ENCODE measurements at places on chromosomes 3 and 15.

- peak; percentile 59 for ATAC-seq
These were observed 303.4 kb upstream of the ROPN1 start for GRCh38 chr3:124295362-124295761.

DNA sequence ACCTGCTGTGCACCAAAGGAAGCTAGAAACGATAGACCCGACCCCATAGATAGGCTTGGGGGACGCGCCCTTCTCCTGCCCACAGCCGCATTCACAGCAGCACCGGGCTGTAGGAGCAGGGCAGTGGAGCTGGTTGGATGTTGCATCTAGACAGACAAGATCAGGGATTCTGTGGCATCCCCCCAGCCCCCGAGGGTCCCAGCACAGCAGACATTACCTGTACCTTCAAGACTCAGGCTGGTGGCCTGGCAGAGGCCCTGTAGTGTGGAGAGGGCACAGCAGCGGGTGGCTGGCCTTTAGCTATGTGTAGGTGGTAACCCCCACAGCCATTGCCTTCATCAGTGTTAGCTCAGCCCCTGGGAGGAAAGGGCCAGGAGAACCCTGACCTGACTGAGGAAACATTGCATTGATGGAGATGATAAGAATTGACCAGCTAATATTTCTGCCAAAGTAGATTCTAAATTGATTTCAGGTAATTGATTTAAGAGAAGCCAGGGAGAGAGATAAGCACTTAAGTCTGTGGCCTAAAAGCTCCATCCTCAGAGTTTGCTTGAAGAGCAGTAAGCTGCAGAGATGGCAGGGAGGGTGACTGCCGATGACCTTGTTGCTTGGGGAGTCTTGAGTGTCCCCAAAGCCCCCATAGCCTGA, 269.4 kb downstream of the TLE3 start:
- ATAC-seq, result no peak

DNA sequence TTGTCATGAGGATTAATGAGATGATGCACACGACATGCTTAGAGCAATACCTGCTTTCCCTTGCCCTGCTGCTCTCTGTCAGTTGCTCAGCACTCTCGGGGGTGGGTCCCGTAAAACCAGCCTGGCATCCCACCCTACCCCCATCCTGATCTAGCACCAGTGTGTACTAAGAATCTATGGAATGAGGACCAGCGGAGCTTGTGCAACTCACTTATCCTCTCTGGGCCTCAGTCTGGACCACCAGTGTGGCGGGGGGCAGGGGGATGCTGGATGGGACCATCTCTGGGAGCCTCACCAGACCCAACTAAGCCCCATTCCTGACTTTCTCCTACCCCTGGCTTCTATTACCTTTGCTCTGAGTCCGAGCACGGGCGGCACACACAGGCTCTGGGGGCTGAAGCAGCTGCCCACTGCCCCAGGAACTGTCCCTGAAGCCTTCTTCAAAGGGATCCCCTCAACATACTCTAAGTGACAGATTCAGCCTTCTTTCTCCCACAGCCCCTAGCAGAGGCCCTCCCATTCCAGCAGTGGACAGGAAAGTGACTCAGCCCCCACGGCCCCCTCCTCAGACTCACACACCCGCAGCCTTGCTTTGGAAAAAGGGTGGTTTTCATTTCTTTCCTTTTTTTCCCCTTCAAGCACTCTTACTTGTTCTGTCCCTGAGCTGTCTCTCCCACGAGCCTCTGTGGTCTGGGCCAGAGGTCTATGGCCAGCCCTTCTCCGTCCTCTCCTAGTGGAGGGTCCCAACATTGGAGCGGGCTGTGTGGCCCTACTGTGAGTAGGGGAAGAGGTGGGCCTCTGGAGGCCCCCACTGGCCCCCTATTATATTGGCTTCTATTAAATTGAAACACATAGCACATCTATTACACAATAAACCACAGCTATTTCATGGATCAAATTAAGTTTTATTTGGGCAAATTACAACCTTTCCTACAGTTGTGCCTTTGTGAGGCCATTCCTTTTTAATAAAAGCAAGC, 100.3 kb downstream of the SMAD6 start:
- peak; percentile 12 for ATAC-seq

DNA sequence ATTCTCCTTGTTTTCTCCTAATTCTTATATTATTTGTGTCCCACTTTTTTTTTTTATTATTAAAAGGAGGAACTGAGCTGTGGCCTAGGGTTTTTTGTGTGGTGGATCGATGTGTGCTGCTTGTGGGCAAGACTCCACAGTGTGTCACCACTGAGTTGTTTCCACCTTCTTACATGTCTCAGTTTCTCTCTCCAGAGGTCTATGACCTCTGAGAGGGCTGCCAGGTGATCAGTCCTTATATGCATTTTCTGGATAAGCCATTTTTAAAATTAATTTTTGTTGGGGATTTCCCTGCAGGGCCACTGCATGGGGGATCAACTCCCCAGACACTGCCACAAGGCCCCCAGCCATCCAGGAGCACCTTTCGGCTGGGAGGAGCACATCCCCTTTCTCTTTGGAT, 27.8 kb downstream of the IQCF6 start:
- ATAC-seq, result no peak

GRCh38 chr3:119774444-119774843, 7.5 kb upstream of the NR1I2 start:
- ATAC-seq, result no peak

- peak; percentile 41 for ATAC-seq
These were observed 159.6 kb upstream of the KCNH8 start for GRCh38 chr3:18988614-18989229.

- peak; percentile 27 for ATAC-seq
These were observed 711 bp downstream of the XXYLT1 start for GRCh38 chr3:195270079-195270816.

DNA sequence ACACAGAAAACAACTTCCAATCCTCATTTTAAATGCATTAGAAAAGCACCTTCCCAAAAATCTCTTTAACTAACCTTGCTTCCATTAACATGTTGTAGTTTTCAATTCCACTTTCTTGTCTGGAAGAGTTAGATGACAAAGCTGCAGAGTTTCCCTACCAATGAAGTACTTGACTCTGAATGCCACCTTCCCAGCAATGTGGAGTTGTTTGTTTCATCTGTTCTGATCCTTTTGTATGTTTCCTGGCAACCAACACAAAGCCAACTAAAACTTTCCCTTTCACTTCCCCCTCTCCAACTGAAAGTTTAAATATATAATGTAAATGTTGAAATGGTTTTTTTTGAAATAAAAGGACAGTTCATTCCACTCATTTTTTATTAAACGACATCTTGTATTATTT, at the start of gene WDR49:
Gene WDR49 (minus strand): TSS at position 183 of the 400 bp plus-strand sequence. CDS start 517 bp downstream, outside the sequence.
- no peak for ATAC-seq

- ATAC-seq, result peak; percentile 67
These were observed 259.8 kb downstream of the MAGI1 start for GRCh38 chr3:65778968-65779367.

GRCh38 chr3:24522146-24522579, 27.5 kb upstream of the THRB start:
- no peak for ATAC-seq

- ATAC-seq, result no peak
These were observed 44.5 kb downstream of the ATP13A4 start for GRCh38 chr3:193510154-193510553.

DNA sequence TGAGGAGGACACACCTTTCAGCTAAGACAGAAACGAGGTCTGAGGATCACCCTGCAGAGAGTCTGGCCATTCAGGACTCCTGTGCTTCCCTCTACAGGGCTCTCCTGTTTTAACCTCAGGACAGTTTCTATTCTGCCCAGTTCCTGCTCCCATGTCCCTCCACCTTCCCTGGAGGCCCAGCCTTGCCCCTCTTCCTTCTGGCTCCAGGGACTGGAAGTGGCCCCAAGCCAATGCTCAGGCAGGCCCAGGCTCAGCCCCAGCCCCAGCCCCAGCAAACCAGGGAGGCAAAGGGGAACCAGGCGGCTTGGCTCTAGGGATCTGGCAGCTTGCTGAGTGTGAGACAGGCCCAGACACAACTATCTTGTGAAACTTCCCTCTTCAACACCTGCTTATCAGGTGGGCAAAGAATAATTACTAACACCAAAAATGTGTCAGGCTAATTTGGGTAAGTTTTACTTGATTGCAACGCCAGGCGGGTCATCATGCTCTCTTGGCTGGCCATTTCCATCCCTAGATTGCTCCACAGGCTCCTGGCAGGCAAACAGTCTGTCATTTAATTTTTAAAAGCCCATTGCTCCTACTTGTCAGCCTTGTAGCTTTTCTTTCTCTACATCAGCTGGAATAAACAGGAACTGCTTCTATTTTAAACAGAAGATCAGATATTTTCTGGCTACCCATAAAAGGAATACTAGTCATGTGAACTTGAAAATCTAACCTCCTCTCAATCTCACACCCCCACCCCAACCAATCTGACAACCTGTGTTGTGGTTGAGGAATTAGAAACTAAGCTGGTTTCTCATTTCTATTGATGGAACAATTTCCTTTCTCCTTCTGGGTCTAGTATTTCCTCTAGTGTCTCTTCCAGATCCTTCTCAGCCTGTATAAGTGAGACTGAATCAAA, 33.5 kb downstream of the UPK1B start:
- peak; percentile 74 for ATAC-seq

- ATAC-seq, result no peak
These were observed 32.1 kb upstream of the PIAS1 start for GRCh38 chr15:68022061-68022460.

- ATAC-seq, result peak; percentile 99
These were observed 98.2 kb downstream of the ANXA2 start for GRCh38 chr15:60299452-60300047.

- ATAC-seq, result peak; percentile 51
These were observed 191.4 kb downstream of the THRB start for GRCh38 chr3:24303057-24303754.

All from motor neuron (in vitro differentiated cells).